ENCODE measurements at places on chromosomes 7 and 10. TPM values are rescaled to one million over a fixed set of nuclear protein-coding genes. Genes with fewer than 3 reads are reported as not detected.

DNA sequence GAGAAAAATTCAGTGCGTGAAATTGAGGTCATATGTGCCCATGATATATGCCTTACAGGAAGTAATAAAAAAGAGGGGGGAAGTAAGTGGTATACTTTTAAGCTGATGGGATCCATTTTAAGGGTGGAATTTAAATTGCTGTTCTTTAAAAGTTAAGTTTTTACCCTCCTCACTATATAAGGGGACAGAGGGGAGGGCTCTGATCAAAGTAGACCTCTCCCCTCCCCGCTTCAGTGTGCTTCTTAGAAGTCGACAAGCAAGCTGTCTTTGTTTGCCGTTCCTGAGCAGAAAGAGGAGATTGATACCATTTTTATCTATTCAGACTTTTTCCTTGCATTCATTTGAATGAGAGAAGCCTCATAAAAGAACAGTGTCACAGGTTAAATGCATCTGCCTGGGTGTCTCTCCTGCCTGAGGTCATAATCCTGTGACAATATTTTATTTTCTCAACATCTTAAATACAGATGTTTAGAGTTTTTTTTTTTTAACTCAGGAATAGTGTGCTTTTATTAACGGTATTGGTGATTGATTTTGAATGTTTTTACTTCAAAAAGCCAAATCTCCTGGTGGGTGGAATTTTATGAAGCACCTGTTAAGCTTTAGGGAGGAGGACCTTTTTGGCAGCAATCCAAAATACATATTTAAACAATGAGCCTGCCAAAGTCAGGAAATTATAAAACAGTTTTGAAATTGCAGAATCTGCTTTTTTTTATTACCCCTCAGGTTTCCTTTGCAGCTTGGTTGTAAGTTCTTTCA is 141.7 kb downstream of the KAT6B start:
- H3K27me3 ChIP-seq: no peaks in the 10 kb centered on the region
- peaks cover 5% of the 10 kb centered on the region for H3K36me3 ChIP-seq
- H3K27ac ChIP-seq: peak overlapping the region; percentile 71
- no peak for DNase-seq

- H3K27me3 ChIP-seq: no peaks in the 10 kb centered on the region
- no peak overlapping the region for H3K4me3 ChIP-seq
- no peak for DNase-seq
- no peak overlapping the region for H3K27ac ChIP-seq
- H3K36me3 ChIP-seq: no peaks in the 10 kb centered on the region
- no peaks in the 10 kb centered on the region for H3K4me1 ChIP-seq
Observed at GRCh38 chr10:109665321-109665720, 258.0 kb downstream of the XPNPEP1 start.

BTBD16 gene
- 0.14 TPM for total RNA-seq

NFE2L3 gene
- total RNA-seq: 39.3 TPM

ATXN7L1 gene
- 7.2 TPM for total RNA-seq

DNA sequence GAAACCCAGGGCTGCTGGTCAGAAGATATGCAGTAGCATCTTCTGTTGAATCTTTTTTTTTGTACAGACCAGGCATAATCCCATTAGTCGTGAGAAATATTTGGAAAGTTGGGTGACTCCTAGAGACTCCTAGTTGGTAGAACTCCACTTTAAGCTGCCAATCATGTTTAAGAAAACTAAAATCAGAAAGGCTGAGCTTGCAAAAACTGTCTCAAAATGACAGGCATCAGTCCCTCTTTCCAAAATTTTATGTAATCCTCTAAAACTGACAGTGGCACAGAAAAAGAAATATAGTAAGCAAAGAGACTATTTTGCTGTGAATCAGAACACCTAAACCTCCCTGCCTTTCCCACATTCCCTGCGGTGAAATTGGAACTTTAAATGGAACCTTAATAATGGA is 568.5 kb downstream of the CCSER2 start:
- H3K4me3 ChIP-seq: no peak overlapping the region
- no peak for DNase-seq
- no peaks in the 10 kb centered on the region for H3K4me1 ChIP-seq

- H3K27ac ChIP-seq: no peak overlapping the region
- H3K4me1 ChIP-seq: peaks cover 57% of the 10 kb centered on the region
- no peaks in the 10 kb centered on the region for H3K27me3 ChIP-seq
- no peak for DNase-seq
- H3K36me3 ChIP-seq: no peaks in the 10 kb centered on the region
- H3K4me3 ChIP-seq: no peak overlapping the region
Observed at GRCh38 chr10:8242295-8242872, 187.9 kb downstream of the GATA3 start.

DNA sequence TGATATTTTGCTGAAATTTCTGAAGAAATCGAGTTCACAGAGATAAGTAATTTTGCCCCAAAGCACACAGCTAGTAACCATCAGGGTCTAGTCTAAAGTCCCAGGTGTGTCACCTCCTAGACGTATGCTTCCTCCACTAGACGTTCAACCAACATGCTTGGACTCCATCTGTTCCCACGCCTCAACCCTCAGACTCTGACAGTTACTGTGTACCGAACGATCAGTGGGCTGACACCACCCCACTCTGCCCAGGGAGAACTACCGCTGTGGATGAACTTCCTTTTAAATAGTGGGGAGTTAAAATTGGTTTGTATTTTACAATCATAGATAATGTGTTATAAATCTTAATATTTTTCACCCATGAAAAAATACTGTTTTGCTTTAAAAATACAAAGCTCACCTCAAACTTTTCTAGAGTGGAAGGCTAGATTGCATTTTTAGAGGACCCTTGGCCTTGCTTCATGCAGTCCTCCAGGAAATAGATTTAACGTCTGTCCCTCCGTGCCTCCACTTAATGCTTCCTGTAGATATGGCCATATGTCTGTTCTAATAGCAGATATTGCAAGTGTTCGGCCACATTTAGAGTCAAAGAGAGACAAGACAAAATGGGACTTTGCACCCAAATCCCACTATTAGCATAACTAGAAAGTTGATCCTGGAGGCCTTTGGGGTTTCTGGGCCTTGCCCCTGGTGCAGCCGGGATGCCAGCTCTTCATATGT is 91.4 kb upstream of the ZPBP start:
- no peaks in the 10 kb centered on the region for H3K36me3 ChIP-seq
- H3K4me1 ChIP-seq: peaks cover 33% of the 10 kb centered on the region
- H3K4me3 ChIP-seq: no peak overlapping the region
- no peak overlapping the region for H3K27ac ChIP-seq
- DNase-seq: no peak
- no peaks in the 10 kb centered on the region for H3K27me3 ChIP-seq

GRCh38 chr7:137691566-137691965 is 155.2 kb downstream of the DGKI start:
- no peaks in the 10 kb centered on the region for H3K4me1 ChIP-seq
- H3K27me3 ChIP-seq: no peaks in the 10 kb centered on the region
- no peak overlapping the region for H3K27ac ChIP-seq

DNA sequence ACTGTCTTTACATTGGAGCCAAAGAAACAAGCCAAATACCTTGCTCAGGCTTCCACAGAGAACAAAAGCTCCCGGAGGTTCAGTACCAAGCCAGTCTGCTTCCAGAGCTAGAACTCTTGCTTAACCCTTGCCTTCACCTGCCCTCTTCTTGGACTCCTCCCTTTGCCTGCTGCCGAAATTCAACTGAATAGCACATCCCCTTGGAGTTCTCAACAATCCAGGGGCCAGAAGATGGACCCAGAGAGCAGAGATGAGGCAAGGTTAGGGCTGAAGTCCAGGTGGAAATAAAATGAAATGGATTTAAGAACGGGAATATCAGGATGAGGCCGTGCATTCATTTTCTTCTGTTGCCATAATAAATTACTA is 876 bp upstream of the PIK3AP1 start:
- peaks cover 24% of the 10 kb centered on the region for H3K4me1 ChIP-seq
- H3K4me3 ChIP-seq: no peak overlapping the region
- no peaks in the 10 kb centered on the region for H3K36me3 ChIP-seq
- no peak for DNase-seq

- no peaks in the 10 kb centered on the region for H3K27me3 ChIP-seq
- no peak overlapping the region for H3K27ac ChIP-seq
- H3K4me1 ChIP-seq: no peaks in the 10 kb centered on the region
- DNase-seq: no peak
- no peaks in the 10 kb centered on the region for H3K36me3 ChIP-seq
- no peak overlapping the region for H3K4me3 ChIP-seq
Observed at GRCh38 chr7:52525772-52526341, 509.6 kb upstream of the POM121L12 start.

BMPR1A gene
- 10.4 TPM for total RNA-seq

- no peaks in the 10 kb centered on the region for H3K27me3 ChIP-seq
- H3K27ac ChIP-seq: no peak overlapping the region
- H3K36me3 ChIP-seq: no peaks in the 10 kb centered on the region
- no peak overlapping the region for H3K4me3 ChIP-seq
Observed at GRCh38 chr7:41738336-41738735, 35.4 kb upstream of the INHBA start.

DNA sequence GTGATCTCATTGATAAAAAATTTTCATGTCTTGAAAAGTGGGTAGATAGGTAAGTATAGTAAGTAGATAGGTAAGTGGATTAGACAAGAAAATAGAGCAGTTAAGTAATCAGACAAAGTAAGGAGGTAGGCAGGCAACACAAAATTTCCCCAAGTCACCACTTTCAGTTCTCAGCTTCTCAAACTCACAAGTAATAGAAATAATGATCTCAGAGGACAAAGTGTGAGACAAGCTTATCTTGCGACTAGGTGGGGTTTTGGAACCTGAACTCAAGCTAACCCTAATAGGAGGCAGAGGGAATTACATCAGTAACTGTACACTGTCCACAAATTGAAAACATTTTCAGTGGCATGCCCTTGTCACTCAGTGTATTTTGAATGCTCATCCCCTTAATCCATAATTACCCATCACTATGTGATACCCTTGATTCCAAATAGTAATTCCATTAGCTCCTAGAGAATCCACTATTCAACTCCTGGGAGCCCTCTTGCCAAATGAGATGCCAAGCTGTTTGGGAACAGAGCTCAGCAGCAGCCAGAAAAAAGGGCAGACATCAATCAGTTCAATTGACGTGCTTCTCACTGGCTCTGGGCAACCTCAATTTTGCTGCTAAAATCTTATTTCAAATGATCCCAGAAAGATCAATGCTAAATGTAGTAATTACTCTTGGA is 703.2 kb downstream of the XPNPEP1 start:
- H3K27me3 ChIP-seq: no peaks in the 10 kb centered on the region
- H3K27ac ChIP-seq: no peak overlapping the region
- no peak overlapping the region for H3K4me3 ChIP-seq

DNA sequence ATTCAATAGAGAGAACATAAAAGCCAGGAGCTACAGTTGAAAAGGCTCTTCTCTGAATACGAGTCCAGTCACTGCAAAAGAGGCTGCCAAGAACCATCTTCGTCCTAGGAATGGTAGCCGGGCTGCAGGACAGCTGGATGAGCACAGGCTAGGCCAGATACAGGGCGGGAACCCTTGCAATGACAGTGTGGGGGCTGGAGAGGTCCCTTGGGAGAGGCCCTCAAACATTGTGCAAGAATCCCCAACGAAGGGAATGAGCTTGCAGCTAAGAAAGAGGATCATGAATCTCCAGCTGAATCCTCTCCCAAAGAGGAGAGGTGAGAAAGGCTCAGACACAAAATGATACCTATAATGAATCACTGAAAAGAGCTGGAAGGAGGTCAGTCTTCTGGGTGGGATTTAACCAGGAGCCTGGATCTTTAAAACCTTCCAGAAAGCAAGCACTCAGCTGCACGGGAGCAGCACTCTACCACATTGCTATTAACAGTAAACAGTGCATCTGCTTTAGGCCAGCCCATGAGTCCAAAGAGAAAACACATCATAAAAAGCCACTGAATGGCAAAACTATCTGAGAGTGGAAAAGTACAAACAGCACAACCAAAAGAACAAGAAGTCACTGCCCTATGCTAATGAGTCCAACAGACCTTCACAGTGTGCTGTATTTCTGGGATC is 287.9 kb downstream of the TNS3 start:
- no peak for DNase-seq
- H3K36me3 ChIP-seq: no peaks in the 10 kb centered on the region
- H3K4me1 ChIP-seq: no peaks in the 10 kb centered on the region

DNA sequence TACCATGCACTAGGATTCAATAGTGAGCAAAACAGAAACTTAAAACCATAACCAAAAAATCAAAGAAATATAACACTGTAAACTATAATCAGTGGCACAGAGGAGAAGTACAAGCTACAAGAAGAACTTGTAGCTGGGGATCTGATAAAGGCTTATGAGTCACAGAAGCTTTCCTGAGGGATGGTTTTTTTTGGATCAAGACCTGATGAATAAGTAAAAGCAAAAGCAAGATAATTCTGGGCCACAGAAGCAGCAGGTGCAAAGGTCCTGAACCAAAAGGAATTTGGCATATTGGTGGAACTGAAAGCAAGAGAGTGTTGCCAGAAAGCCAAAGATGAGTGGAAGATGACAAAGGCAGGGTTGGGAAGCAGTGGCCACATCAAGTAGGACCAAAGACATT is 37.4 kb upstream of the BET1 start:
- H3K4me3 ChIP-seq: no peak overlapping the region
- H3K36me3 ChIP-seq: no peaks in the 10 kb centered on the region
- H3K27me3 ChIP-seq: no peaks in the 10 kb centered on the region
- DNase-seq: no peak
- H3K4me1 ChIP-seq: no peaks in the 10 kb centered on the region

DNA sequence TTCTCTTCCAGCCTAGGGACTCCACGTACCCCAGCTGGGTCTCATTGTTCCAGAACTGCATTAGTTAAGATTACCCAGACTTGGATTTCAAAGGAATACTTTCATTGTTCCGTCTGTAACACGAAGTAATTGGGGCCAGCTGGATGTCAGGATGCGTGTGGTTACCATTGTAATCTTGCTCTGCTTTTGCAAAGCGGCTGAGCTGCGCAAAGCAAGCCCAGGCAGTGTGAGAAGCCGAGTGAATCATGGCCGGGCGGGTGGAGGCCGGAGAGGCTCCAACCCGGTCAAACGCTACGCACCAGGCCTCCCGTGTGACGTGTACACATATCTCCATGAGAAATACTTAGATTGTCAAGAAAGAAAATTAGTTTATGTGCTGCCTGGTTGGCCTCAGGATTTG is 21.0 kb downstream of the LRRC17 start:
- H3K27me3 ChIP-seq: no peaks in the 10 kb centered on the region
- H3K4me3 ChIP-seq: no peak overlapping the region
- peak overlapping the region; percentile 71 for H3K27ac ChIP-seq
- peaks cover 2% of the 10 kb centered on the region for H3K36me3 ChIP-seq
- no peaks in the 10 kb centered on the region for H3K4me1 ChIP-seq

MBL2 gene
- 0.05 TPM for total RNA-seq

All from thymus (tissue), 14 donors.